ENCODE measurements at places on chromosomes 2 and 18.

DNA sequence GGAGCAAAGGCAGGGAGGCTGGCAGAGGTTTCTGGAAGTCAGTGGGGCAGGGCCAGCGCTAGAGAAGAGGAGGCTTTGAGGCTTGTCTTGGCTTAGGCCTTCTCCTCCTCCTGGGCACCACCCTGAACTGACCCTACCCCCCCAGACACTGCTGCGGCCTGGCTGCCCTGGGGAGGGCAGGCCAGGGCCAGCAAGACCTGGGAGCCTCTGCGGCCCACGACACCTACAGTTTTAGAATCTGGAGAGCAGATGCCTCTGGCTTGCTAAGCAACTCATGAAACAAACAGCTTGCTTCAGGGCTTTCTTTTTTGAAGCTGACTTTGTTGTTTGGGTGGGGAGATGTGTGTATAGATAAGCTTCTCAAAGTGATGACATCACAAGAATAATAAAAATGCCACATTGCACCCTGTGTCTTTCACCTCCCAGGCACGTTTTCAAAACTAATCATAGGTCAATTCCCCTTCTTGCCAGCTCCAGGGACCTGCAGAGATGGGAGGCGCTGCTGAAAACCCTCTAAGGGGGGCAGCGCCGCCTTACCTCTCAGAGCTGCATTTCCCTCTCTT, 46.2 kb upstream of the SMAD7 start:
- no peak for DNase-seq

- no peak for DNase-seq
Measured at GRCh38 chr2:43452318-43452731, 143.5 kb downstream of the THADA start.

- no peak for DNase-seq
Measured at GRCh38 chr2:152822676-152823075, 104.3 kb downstream of the ARL6IP6 start.

GRCh38 chr2:221552291-221552690, 19.8 kb downstream of the EPHA4 start:
- peak; percentile 46 for DNase-seq

- peak; percentile 24 for DNase-seq
Measured at GRCh38 chr2:42523341-42523740, 29.6 kb upstream of the KCNG3 start.
